Ovary (tissue), 10 donors: ENCODE measurements at places on chromosomes 12 and 14.

DNA sequence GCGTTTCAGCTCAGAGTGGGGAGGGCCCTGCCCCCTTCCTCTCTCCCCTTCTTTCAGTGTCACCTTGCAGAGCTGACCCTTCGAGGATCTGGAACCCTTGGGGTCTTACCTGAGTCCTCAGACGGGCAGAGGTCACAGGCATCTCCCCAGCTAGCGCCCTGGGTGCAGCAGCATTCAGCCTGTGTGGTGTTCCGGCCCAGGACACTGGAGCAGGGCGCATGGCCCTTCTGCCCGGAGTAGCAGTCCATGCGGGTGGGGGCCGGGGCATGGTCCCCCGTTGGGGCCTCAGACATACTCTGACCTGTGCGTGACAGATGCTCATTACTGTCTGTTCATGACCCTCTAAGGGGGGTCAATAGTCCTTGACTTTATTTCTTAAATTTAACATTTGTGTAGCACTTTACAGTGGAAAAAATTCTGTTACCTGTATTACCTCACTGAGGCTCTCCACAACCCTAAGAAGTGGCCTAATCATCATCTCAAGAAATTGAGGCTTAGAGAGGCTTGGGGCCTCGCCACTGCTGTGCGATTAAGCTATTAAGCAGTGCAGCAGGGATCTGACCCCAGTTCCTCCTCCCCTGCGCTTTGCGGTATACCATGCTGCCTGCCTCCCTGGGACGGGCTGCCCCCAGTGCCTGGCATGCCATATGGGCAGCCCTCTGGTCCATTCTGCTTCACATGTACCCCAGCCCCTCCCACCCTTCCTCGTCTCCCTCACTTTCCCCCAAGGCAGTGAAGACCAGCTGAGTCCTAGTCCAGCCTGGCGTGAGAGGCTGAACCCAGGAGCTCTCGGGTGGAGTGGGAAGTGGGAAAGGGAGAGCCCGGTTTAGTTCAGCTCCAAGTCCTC lies 11.5 kb downstream of the ISCA2 start:
- no peak for DNase-seq

DNA sequence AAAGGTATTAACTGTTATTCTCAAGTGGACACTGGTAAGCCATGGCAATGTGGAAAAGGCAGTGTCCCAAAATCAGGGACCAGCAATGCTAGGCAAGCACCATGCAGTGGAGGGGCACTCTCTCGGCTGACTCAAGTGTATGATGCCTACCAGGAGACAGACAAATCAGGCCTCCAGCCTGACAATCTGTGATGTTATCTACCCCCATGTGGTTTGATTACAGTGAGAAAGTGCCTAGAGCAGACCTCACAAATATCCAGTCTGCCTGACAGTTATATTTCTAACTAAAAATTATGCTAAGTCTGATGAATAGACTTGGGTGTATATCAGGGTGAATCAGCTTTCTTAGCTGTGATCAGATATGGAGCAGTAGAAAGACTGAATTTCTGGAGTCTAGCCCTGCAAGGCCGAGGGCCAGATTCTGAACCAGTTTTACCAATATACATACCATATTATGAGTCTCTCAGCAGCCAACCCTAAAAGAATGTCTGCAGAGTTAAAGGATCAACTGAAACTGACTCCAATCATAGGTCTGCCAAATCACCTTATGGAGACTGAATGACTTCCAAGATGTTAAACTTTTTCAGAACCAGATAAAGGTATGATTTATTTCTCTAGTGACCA lies 3.2 kb downstream of the PLBD1 start:
- DNase-seq = no peak

- DNase-seq = no peak
These were observed 197.5 kb downstream of the STXBP6 start for GRCh38 chr14:24852312-24853060.

DNA sequence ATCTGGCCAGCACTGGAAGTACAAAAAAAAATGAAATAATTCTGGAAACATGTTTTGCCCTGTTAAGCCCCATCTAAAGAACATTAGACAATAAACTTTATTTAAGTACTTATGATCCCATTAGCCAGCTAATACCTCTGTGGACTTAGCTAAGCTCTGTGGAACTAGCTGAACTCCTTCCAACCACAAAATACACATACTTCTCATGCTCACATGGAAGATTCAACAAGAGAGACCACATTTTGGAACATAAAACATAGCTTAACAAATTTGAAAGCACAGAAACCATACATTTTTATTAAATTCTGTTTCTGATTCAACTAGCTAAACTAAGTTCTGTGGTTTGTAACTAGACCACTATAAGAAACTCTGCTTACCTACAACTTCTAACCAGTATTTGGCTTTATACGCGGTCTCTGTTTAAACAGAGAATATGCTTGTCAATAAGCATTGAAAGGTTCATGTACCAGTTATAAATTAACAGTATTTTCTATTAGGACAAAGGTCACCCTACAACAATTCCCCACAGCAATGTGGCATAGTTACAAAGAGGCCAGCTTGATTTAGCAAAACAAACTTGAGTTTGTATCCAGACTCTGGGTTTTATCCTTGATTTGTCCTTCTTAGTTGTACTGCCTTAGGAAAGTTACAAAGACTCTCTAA lies 300.1 kb downstream of the C12orf50 start:
- no peak for DNase-seq

DNA sequence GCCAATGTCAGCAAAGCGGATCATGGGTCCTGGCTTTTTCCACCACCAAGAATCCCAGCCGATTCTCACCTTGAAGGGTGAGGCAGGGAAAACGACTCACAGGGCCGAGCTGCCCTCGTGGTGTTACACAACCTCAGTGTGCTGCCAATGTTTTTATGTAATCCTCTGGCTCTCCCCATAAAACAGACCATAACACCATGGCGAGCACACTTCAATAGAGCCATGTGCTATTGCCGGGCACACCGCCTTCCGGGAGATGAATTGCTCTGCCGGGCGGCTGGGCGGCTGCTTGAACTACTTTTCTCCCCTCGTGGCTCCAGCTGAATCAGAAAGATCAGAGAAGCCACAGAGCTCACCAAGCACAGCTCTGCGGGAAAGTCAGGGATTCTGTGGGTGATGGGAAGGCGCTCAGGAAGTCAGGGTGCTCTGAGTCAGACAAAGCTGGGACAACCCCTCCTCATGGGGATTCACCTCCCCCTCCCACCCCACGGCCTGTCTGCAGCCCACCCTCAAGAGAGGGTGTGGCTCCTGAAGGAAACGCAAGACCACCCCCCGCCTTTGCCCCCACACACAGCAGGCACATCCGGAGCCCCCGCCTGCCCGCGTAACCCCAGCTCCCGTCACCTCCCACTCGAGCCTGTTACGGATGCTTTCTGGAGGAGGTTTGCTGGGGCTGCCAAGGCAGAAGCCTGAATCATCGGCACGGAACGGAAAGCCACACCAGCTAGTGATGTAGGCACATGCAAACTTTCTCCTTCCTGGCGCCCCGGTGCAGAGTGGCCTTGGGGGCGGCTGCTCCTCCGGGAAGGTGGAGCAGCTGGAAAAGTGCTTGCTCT lies 1.8 kb downstream of the GALNT9 start:
- peak; percentile 29 for DNase-seq

DNA sequence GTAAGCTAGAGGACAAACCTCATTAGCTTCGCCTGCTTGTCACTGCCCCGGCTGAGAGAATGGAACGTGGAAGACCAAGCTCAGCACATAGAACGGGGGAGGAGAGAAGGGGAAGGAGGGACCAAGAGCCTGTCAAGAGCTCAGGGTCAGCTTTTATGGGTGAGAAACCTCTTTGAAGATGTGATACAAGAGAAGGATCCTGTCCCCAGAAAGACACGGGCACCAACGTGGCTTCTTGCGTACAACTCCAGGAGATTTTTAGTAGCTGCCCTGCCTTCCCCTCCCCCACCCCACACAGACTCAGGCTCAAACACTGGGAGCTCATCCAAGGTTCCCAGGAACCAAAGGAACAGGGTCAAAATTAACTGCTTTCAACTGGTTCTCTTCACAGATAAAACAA lies 34.7 kb downstream of the APPL2 start:
- DNase-seq = no peak

GRCh38 chr14:23172096-23172495 lies 11.4 kb downstream of the SLC7A8 start:
- DNase-seq = no peak

DNA sequence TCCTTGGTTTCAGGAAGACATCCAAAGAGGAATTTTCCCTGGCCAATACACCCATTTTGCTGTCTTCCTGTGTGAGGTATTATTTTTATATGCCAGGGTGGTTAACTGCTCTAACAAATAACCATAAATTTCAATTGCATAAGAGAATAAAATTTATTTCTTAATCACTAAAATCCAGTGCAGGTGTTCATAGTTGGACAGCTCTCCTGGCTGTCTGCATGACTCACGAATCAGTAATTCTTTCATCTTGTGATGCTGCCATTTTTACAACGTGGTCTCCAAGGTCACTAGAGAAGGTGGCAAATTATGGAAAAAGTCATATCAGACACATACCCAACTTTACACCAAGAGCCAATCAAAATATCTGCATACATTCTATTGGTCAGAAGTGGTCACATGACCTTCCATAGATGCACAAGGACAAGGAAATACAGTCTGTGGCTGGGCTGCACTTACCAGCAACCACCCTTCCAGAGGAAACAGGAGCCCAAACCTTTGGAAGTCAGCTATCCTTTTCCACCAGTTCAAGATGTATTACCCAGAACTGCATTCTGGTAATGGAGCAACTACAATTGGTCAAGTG lies 193.5 kb upstream of the PLEKHG7 start:
- DNase-seq = no peak

DNA sequence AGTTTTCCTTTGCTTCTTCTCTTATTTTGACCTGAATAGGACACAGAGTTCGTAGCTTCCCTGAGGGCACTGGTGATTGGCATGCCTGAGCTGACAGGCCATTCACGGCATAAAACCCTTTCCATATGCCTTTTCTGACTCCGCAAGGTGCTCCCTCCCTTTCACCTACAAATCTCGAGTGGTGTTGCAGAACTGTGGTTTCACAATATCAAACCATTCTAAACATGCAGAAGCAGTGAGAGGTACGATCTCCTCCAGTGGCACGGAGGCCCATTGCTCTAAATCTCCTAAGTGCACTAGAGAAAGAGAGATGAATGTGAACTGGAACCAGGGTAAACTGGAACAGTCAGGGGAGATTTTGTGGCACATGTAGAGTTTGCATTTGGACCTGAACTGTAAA lies 23.9 kb downstream of the CLSTN3 start:
- no peak for DNase-seq

DNA sequence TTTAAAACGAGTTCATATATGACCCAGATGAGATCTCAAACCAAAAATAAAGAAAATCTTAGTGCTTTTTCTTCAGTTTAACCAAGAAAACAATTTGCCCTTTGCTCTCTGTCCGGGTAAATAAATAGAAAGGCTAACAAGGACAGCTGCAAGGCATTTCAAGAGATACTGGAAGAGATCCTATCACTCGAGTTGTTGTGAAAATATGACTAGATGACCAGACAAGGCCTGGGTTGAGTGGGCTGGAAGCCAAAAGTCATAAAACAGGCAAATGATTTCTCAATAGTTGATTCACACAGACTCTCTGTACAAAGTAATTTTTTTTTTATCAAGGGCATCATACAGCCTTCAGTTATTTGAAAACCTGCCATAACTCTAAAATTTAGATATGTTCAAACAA lies 55.9 kb upstream of the AVPR1A start:
- no peak for DNase-seq

DNA sequence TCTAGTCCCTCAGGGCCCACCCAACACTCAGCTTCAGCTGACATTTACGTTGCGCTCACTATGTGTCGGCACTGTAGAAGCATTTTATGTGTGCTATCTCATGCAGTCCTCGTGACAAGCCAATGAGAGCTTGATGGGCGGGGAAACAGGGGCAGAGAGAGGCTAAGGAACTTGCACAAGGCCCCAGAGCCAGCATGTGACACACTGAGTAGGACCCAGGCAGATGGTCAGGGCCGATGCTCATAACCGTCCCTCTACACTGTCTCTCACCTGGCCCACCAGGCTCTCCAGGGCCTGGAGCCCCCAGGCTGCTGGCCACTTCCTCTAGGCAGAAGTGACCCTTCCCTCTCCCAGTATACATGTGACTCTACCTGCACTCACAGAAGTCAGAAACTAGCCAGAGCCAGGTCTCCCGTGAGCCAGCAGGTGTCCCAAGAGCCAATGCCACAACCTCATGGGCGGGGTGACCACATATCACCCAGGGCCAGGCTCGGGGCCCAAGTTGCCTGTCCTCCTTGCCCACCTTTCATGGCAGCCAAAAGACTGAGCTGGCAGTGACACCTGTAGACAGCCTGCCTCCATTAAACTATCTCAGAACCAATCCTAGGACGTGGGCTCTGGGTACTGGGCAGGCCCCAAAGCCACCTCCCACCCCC lies 38.3 kb downstream of the TTC7B start:
- no peak for DNase-seq

DNA sequence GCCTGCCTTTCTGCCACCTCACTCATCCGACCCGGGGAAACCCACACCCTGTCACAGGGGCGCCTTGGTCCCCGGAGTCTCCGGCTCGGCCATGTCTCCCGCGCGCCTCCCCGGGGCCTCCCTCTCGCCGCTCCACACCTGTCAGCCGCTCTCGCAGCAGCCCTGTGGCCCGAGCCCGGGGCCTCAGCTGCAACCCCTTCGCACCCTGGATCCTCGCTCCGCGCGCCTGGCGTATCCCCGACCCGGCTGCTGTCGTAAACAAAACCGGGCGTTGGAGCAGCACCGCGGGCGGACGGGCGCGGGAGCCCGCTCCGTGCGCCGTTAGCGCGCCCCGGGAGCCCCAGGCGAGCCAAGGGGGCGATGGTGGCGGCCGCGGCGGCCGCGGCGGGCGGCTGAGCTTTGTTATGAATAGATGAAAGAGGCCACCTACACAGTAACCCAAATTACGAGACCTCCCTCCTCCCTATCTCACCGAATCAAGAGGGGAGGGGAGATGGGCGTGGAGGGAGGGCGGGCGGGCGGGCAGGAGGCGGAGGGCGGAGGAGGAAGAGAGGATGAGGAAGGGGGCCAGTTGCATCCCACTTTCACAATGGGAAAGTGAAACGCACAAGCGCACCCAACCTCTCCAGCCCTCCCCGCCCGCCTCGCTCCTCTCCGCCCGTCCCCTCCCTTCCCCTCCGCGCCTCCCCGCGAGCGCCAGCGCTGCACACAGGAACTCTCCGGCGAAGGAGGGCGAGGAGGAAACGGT lies at the start of gene PLXNC1:
Gene PLXNC1 (plus strand): TSS at position 587 of the 748 bp plus-strand sequence. CDS start 395 bp downstream, outside the sequence.
- peak; percentile 66 for DNase-seq

DNA sequence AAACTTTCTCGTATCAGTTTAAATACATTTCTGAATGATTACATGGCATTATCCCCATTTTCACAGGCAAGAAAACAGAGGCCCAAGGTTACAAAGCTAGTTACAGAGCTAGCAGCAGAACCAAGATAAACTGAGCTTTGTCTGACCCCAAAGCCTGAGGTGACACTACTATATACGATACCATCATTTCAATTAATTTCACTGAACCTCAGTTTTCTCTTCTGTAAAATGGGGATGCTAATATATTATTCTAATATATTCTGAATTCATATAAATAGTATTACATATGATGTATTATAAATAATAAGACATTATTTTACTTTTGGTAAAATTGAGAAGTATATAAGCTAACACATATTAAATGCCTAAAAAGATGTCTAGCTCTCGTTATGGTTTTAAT lies 143.3 kb downstream of the NRXN3 start:
- no peak for DNase-seq

- no peak for DNase-seq
These were observed 62.1 kb downstream of the ADGRD1 start for GRCh38 chr12:131015581-131016337.

GRCh38 chr12:128664501-128664900 lies 159.3 kb downstream of the SLC15A4 start:
- DNase-seq = no peak
